ENCODE measurements at places on chromosomes 4 and X.

GRCh38 chr4:152247271-152247975, 288.5 kb downstream of the FBXW7 start:
- no peak for DNase-seq

DNA sequence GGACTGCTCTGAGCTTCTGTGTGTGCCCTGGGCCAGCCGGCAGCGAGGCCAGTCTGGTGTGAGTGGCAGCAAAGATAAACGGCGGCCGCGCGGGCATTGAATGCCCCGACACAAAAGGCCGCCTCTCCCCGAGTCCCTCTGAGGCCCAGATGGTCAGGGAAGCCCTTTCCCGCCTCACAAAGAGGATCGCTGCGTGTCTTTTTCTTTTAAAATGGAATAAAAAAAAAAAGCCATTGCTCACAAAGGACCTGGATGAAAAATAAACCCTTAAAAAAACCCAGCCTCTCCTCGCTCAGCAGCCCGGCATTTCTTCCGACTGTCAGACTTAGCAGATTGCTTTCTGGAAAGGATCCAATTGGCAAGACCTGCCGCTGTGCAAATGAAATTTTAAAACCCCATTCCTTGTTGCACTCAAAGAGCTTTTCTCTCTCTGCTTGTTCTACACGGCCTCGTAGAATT, 578.7 kb downstream of the BCOR start:
- no peak for DNase-seq

DNA sequence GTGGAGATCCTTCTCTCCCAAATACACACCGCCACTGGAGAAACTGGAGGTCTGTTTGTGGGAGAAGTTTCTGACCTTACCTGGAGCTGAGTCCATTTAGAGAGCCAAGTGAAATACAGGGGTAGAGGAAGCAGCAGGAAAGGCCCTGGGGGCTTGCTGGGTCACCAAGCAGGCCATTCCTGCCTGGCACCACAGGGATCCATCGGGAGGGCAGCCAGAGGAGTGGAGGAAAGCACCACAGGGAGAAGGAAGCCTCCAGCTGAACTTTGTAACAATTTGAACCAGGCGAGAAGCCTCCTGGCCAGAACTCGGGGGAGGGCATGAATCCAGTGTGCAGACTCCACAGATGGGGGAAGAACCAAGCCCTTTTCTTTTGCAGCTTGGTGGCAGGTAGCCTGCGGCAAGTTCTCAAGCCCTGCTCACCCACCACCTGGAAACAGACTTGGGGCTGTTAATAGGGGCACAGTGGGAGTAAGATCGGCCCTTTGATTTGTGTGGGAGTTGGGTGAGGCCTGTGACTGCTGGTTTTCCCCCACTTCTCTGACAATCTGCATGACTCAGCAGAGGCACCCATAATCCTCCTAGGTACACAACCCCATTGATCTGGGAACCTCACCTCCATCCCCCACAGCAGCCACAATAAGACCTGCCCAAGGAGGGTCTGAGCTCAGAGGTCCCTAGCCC, 94.6 kb downstream of the IRS4 start:
- no peak for DNase-seq

DNA sequence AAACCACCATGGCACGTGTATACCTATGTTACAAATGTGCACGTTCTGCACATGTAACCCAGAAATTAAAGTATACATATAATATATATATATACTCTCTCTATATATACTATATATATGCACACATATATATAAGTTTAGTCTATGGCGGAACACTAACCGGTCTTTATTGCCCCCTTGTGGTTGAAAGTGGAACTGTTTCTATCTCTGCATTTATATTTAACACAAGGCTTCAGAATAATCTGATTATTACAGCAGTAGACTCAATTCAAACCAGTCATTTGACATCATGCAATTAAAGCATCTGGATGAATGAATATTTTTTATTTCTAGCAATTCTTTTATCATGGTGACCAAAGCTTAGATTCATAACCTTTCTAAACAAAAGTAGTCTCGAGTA, 14.6 kb downstream of the RAB9B start:
- no peak for DNase-seq

DNA sequence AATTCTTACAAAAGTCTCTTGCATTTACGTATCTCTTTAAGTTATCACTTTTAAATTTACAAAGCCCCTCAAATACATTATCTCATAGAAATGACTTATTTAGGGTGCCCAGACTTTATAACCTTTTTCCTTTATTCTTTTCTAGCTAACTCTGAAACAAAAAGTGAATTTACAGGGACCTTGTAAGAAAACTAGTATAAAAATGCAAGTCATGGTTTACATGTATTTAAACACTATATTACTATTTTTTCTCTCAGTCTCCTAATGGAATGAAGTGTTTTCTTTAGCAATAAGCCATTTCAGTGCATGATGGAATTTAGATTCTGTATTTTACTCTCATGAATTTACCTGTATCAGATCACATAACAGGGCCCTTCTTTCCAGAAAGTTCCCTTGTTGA, 14.5 kb upstream of the HEPH start:
- no peak for DNase-seq

DNA sequence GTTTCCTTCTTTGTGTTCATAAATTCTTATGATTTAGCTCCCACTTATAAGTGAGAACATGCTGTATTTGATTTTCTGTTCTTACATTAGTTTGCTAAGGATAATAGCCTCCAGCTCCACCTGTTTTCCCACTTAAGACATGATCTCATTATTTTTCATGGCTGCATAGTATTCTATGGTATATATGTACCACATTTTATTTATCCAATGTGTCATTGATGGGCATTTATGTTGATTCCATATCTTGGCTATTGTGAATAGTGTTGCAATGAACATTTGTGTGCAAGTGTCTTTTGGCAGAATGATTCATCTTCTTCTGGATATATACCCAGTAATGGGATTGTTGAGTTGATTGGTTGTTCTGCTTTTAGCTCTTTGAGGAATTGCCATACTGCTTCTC, 1234.8 kb downstream of the ADGRL3 start:
- no peak for DNase-seq

GRCh38 chr4:14361084-14361483, 641.2 kb upstream of the CPEB2 start:
- DNase-seq = no peak

DNA sequence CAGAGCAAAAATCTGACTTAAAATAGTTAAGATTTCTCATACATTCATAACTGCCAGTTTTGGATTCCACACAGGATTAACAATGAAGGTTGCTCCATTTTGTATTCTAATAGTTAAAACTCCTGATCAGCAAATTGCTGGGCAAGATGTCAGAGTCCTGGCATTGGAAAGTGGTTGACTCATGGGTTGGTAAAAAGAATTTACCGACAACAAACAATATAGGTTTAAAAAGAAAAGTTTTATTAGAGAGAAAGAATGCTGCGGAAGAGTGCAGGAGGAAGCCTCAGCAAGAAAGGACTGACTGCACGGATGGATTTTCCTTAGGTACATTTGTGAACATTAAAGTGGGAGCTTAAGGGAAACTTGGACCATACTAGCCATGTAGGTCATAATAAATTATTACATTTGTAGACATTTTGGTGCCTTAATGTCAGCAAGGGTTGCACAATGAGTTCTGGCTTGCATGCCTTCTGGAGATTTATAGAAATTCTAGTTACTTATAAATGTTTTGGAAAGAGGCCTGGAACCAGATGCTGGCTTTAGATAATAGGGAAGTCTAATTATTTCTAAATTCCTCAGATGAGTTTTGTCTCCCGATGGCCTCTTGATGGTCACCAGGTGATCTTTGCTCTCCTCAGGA, 25.4 kb upstream of the IL2 start:
- no peak for DNase-seq

- DNase-seq = no peak
These were observed 4.3 kb upstream of the SHROOM2 start for GRCh38 chrX:9781941-9782340.

- DNase-seq = no peak
These were observed 9.7 kb downstream of the SOD3 start for GRCh38 chr4:24805067-24805466.

DNA sequence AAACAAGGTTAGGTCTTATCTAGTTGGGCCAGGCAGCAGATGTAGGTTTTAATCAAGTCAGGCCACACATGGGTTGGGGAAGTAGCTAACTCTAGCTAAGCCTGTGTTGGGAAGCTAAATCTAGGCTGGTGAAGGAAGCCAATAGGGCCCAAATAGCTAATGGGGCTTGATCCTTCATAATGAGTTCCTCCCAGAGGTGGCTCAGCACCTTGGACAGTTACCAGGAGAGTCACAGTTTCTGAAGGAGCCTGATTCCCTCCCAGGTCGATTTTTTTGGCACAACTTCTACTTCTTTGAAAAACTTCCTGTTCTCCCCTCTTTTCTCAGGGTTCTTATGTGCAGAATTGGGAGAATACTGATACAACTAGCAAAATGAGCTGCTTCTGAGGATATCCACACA, 242.5 kb upstream of the PRPS2 start:
- no peak for DNase-seq

DNA sequence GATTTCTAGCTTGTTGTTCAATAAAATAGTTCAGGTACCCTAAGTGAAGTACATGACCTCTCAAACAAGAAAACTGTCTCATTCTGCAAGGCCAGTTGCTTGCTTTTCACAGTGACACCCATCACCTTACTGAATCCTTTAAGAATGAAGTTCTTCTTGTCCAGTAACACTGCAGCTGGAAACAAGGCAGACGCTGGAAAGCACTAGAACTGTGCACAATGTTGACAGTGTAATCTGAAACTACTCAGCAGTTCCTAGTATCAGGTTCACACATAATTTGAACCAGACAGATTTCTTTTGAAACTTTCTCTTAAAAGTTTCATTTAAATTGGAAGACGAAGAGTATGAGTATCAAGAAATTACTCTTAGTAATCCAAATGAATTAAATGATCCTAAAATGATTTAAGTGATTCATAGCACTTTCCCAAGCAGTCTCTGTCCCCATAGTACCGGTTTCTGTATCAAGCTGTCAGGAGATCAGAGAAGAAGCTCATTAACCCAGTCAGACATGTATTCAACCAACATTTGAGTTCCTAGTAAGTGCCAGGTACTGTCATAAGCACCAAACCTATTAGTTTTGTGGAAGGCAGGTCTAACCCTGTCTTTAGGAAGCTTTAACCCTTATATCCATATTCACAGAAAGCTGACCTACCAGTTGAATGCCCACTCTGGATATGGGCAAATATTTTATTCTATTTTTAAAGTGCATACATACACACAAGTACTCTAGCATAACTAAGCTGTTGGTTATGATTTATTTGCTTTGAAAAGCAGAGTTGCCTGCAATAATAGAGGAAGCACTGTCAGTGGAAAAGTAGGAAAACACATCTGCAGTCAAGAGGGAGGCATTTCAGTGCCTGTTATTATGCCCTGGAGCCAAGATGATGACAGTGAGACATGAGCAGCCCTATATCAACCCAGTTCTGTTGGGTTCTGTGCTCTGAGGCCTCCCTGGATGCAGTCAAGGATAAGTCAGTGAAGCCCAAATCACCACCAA, 63.6 kb downstream of the PALLD start:
- DNase-seq = no peak

DNA sequence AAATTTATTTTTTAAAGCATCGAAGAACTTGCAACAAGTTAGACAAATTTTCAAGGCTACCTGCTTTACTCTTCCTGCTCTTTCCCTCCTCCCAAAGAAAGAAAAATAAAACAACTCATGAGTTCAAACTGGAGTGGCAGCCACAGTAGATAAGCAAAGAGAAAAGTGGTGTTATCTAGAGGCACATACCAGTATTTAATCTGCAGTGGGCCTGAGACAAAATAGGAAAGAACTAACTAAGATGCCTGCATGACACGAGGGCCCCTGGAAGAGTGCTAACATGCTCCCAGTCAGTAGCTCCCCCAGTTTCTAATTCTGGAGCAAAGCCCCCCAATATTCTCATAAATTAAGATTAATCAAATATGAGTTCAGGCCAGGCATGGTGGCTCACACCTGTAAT, 7.9 kb downstream of the ARL9 start:
- no peak for DNase-seq

GRCh38 chrX:51257490-51257889, 75.1 kb upstream of the NUDT10 start:
- DNase-seq = no peak

- no peak for DNase-seq
These were observed 559.6 kb upstream of the AMOT start for GRCh38 chrX:113400193-113400704.

GRCh38 chrX:817759-818300, 187.2 kb downstream of the SHOX start:
- no peak for DNase-seq

GRCh38 chr4:166318810-166319525, 445.9 kb downstream of the TLL1 start:
- DNase-seq = no peak

- DNase-seq = no peak
These were observed 173.0 kb upstream of the TET2 start for GRCh38 chr4:104973708-104974107.

DNA sequence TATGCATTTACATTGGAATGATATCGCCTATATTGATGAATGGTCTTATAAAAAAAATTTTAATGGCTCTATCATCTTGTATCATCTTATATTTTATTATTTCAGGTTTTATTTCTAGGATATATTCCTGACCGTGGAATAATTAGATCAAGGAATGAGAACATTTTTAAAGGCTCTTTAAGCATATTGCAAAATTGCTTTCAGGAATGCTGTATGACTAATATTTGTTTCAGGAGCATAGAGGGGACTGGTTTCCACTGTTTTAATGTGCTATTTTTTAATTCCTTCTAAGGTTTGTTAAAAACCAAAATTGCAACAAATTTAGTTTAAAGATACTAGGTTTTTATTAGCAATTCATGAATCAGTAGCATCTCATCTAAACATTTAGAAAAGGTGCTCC, 120.2 kb downstream of the BMPR1B start:
- no peak for DNase-seq

DNA sequence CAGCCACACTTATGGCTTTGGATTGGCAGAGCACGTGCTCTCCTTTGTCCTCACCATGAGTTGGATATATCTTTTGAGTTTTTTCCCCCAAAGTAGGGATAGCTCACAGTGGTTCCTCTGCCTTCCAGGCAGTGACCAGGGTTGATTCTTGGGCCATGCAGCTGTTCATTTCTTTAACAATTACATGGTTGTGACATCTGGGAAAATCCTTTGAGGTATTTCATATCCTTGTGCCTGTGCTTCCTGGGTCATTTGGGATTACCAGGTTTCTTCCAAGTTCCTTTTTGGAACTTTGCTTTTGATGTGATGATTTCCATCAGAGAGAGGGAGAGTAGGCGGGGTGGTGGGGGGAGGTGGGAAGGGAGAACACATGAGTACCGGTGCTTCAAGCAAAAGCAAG, 15.6 kb downstream of the BCORL1 start:
- DNase-seq = no peak

All from stimulated activated naive CD8-positive, alpha-beta T cell treated with anti-CD3 and anti-CD28 coated beads, Interleukin-15, Interleukin-2, amounts not matched to agents 100 U/mL and 50 U/mL, for 24 hours (primary cell).